ENCODE measurements at places on chromosomes 3 and 15.

DNA sequence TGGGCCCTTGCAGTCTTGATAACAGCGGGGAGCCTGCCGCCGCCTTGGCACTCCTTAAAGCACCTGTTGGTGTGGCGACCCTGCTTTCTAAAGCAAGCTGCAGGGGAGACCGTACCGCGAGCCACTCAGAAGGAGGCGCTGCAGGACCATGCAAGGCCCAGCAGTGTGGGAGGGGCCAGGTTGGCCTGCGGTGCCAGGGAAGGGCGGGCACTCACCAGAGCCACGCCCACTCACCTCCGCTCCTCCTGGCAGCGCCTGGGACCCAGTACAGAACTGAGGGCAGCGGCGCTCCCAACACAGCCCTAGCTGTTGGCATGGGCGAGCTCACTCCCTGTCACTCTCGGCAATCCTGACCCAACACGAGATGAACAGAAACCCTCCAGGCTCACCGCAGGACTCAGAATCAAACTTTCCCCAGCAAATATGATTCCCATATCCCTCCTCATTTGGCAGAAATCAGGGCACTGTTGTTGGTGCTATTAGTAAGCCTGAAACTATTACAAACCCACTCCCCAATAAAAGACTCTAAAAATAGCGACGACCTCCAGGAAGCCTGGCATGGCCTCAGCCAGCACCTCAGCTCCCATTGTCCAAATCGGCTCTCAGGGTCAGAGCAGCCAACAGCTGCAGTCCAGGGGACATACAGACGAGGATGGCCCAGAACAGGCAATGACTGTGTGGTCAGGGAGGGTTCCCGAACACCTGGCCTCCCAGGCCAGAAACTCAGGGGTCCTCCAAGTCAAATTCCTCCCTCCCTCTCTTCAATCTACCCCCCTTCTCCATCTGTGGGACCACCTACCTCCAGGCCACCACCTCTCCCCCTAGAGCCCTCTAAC is 77.2 kb downstream of the TBC1D2B start:
- peak; percentile 77 for DNase-seq

DNA sequence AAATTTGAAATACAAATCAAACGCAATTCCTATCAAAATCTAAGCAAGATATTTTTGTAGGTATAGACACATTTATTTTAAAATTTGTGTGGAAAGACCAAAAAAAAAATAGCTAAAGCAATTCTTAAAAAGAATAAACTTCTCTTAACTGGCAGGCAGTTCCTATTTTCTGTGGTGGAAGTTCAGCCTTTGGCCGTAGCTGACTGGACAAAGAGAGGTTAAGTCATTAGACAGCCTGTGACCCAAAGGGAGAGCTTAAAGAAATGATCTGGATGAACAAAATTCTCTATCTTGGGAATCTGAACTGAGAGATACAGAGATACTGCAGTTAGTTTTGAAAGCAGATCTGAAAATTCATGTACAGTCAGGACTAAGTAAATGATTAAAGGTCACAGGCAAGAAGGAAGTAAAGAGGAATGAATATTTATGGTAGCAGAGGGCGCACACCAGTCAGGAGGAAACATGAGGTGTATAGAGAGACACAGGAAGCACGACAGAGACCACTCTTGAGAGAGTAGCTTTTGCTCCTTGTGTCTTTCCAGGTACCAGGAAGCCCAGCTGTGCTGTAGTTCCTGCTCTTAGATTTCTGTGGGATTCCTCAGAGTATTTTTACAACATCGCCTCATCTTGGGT is 57.5 kb downstream of the TPRG1 start:
- peak; percentile 36 for DNase-seq

DNA sequence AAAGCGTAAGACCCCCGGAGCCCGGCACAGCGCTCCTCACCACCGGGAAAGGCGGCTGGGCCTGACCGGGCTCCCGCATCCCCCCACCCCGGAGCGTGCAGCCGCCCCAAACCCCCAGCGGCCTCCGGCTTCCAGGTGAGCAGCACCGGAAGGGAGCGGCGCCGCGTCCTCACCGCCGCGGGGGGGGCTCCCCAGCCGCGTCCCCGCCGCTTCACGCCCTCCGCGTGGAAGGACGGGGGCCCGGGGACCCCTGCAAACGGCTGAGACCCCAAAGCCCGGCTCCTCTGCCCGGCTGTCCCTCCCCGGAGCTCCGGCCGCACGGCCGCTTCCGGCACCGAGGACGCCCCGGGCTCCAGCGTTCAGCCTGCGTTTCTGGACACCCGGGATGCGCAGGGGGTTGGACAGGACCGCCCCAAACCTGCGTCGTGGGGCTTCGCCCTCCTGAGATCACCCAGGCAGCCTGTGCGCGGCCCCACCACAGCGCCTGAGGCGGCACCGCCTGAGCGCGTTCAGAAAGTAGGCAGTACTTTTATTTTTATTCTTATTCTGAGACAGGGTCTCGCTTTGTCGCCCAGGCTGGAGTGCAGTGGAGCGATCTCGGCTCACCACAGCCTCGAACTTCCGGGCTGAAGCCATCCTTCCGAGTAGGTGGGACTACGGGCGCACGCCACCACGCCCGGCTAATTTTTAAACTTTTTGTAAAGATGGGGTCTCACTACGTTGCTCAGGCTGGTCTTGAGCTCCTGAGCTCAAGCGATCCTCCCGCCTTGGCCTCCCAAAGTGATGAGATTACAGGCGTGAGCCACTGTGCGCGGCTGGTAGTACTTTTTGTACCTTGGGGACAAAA is 51.6 kb upstream of the BLM start:
- DNase-seq = peak; percentile 65

- DNase-seq = no peak
Measured at GRCh38 chr15:47409038-47409437, 308.3 kb upstream of the SEMA6D start.

- DNase-seq = no peak
Measured at GRCh38 chr3:45777746-45778386, 18.5 kb downstream of the SLC6A20 start.

DNA sequence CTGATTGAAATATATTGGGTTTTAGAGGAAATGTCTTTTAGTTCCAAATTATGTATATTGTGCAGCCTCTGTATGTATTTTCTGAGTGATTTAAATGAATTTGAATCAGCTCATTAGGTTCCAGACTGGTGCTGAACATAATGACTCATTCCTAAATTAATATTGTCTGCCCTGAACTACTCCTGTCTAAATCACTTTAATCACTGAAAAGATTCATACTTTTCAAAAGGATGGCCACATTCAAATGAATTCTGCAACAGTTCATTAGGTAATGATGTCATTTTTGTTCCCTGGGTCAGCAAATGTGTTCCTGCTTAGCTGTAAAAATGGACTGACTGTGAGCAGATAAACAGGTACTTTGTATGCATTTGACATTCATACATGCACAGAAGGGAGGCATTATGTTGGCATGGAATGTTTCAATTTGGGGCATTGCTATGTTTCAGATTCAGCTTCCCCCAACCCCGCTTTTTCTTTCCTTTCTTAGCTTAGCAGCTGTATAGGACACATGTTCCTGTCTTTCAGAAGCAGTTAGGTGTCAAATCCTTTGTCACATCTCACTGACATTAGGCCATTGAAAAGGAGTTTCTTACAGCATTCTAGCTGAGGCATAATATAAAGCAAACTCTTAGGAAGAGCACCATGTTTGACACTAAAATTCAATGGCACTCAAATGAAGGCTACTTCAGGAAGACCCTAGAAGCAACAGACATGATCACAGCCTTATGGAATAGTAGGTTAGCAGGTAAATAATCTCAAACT is 318.5 kb upstream of the ARPP21 start:
- DNase-seq = no peak

DNA sequence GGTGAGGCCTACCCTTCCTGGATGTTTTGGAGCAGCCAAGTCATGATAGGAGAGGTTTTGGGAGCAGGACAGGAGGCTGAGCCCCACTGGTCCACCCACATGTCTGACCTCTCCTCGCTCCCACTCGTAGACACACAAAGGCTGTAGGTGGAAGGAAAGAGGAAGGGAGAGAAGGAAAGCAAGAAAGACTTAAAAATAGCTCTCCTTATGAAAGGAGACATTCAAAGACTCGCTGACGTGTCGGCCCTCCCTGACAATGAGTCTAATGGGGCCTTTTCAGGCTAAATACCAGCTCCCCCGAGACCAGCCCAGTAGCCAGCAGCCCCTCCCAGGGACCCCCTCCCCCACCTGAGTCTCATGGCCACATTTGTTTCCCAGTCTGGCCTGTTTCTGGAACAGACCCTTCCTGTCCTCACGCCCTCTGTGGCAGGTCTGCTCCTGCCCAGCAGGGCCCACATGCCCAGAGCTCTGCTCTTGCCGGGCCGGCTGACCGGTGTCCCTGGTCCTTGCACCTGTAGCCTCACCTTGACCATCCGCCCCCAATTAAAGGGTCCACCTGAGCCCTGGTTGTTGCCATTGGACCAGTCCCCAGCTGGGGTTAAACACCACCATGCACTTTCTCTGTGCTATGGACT is 49.3 kb downstream of the FGD5 start:
- peak; percentile 58 for DNase-seq

GRCh38 chr3:54321520-54321919 is 199.2 kb downstream of the CACNA2D3 start:
- DNase-seq = no peak

- no peak for DNase-seq
Measured at GRCh38 chr3:129344540-129345220, 66.0 kb downstream of the HMCES start.

DNA sequence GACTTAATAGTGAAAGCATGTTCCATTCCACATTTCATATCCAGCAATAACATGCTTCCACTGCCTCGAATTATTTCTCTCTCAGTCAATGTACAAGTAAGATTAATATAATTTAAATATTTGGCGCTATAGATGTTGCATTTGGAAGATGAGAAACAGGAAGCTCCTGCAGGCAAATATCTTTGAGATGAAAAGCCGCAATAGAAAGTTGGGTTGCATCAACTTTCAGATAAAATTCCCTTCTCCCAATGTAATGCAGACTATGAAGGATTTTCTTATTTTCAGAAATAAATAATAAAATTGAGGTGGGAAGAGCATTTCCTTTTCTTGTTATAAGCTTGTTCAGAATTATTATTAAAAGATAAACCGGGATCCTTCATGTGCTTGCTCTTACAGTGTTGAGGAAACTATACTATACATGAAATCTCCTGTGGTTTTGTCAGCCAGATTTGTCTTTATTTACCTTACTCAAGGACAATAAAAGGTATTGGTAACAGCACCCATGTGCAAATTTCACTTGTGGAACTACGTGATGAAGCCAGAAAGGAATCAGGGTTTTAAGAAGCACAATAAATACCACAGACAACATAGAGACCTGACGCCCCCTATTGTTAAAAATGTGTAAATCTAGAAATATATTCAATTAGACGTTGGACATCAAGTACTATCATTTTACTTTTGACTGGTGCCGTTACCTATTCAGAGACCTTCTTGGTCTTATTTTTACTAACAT is 307.0 kb downstream of the ARPP21 start:
- DNase-seq = peak; percentile 4

GRCh38 chr3:33547101-33547500 is 106.9 kb upstream of the UBP1 start:
- DNase-seq = peak; percentile 8

DNA sequence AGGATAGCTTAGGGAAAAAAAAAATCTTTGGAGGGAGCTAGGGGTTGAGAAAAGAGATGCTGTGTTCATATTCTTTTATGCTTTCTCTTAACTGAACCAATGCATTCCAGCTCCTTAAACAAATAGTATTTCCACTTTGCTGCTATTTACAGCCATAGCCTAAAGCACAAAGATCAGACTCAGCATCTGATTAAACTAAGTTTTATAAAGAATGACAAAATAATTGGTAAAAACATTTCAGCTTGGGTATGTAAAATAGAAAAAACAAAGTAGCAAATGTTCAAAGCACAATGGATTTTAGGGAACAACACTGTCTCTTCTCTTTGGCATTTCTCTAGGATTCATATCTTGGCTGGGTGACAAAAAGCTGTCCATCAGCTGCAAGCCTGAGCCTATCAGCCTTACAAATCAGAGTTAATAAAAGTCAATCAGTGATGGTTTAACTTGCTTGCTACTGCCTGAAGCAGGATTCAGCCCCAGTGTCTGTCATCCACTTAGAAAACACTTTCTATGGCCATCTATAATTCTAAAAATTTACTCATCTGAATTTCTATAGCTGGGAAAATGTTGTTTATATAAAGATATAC is 232.1 kb upstream of the CDIN1 start:
- no peak for DNase-seq

DNA sequence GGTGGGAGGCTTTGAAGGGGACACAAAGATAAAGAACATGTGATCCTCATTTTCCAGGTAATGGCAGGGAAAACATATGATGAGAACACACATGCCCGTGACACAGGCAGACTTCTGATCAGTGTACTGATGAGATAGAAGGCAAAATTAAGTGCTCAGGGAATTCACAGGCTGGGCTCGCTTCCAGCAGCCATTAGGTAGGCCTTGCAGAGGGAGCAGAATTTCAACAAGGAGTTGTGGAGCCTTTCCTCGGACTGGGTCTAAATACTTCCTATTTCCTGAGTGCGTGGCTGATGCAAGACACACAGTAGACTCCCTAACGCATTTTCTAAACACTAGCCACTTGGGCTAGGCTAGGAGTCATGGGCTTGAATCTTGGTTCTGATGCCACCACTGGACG is 74.0 kb upstream of the ETV5 start:
- DNase-seq = peak; percentile 46

- no peak for DNase-seq
Measured at GRCh38 chr3:65004306-65004705, 316.5 kb upstream of the ADAMTS9 start.

- no peak for DNase-seq
Measured at GRCh38 chr15:81092559-81092902, 41.5 kb upstream of the CFAP161 start.

DNA sequence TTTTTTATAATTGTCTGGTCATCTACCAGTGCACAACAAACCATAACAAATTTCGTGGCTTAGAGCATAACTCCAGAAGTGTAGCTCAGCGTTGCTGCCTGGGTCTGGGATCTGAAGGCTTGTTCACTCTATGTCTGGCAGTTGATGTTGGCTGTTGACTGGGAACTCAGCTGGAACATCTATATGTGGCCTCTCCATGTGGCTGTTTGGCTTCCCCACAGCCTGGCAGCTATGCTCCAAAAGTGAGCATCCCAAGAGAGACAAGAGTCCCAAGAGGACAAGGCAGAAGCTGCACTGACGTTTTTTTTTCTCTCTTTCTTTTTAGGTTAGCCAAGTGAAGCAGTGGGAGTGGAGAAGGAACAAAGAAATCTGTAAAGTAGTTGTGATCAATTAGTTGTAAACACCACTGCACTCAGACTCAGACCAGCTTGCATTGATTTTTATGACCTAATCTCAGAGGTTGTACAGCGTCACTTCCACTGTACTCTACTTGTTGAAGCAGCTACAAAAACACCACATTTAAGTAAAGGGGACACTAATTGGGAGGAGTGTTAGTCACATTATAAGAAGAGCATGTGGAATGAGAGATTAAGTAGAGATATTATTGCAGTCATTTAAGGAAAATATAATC is 2.5 kb upstream of the GPR176 start:
- DNase-seq = no peak

- no peak for DNase-seq
Measured at GRCh38 chr15:99662903-99663302, 70.3 kb downstream of the LYSMD4 start.

All from inflammatory macrophage treated with lipopolysaccharide for 4 hours (primary cell).